ENCODE measurements at places on chromosomes 3 and 15.

DNA sequence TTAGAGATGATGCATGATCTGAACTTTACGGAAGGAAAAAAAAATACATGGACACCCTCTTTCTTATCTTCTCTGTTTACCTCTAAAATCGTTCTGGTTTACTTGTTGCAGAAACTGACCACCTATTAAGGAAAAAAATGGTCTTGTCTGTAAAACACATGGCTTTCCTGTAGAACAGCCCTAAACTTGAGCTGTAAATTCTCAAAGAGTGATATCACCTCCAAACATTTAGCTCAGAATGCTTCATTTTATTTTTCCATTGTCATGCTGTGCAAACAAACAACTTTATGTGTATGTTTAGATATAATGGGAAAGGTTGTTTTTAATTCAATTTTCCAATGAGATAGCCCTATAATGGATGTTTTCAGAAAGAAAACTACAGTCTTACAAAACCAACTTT lies 237.4 kb upstream of the NR2F2 start:
- no peak for DNase-seq

- no peak for DNase-seq
Observed at GRCh38 chr3:38497031-38497430, 891 bp downstream of the EXOG start.

- no peak for DNase-seq
Observed at GRCh38 chr3:134829721-134830120, 34.7 kb downstream of the EPHB1 start.

DNA sequence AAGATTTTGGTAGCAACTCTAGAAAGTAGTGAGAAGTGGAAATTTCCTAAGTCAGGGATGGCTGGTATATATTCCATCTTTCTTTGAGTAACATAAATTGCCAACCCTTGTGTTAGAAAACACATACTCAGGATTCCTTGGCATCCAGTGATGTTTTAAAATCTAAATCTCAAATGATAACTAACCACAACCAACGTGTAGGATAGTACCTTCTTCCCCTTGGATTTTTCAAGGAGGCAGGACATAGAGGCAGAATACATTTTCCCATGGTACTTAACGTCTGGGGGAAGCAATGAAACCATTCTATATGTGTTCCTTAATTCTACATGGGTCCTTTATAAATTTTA lies 93.4 kb downstream of the WDR76 start:
- no peak for DNase-seq

- peak; percentile 73 for DNase-seq
Observed at GRCh38 chr15:77543159-77543882, 89.4 kb downstream of the LINGO1 start.

DNA sequence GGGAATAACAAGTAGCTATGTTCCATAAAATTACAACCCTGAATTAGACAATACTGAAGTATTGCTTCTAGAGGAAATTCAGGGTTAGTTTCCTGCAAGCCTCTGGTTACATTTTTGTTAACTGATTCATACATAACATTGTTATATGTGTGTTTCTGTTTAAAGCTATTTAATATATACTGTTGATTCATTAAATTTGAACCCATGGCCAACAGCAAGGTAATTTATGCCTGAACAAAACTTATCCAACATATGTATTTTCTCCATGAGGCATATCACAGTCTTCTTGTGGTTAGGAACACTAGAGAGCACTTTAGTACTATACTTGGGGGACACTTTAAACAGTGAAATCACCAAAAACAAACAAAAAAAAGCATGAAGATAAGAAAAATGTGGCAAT lies 47.7 kb upstream of the PTX3 start:
- DNase-seq, result no peak

- DNase-seq, result no peak
Observed at GRCh38 chr3:107956991-107957900, 133.6 kb downstream of the CD47 start.

GRCh38 chr3:56737006-56737405 lies 53.9 kb upstream of the TASOR start:
- DNase-seq, result no peak

DNA sequence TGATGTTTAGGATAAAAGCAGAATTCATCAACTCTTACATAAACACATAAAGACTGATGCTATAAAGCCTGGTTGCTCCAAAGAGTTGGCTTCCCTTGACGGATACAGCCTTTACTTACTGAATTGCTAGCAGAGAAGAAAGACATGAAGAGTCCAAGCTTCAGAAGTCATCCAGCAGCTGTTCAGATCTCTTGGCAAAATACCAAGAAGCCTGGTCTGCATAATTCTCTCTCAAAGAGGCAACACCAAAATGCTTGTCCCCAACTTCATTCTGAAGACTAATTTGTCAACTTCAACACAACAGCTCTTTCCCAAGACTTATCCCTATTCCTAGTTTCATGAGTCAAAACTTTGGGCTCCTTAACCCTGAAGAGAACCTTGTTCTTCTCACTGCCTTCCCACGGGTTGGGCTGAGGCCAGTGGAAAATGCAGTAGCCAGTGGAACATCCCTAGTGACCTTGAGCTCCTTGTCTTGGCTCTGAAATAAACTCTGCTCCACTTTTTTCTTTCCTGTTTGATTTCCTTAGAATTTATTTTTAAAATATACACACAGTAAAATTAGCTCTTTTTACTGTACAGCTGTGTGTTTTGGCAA lies 119.2 kb upstream of the THBS1 start:
- no peak for DNase-seq

DNA sequence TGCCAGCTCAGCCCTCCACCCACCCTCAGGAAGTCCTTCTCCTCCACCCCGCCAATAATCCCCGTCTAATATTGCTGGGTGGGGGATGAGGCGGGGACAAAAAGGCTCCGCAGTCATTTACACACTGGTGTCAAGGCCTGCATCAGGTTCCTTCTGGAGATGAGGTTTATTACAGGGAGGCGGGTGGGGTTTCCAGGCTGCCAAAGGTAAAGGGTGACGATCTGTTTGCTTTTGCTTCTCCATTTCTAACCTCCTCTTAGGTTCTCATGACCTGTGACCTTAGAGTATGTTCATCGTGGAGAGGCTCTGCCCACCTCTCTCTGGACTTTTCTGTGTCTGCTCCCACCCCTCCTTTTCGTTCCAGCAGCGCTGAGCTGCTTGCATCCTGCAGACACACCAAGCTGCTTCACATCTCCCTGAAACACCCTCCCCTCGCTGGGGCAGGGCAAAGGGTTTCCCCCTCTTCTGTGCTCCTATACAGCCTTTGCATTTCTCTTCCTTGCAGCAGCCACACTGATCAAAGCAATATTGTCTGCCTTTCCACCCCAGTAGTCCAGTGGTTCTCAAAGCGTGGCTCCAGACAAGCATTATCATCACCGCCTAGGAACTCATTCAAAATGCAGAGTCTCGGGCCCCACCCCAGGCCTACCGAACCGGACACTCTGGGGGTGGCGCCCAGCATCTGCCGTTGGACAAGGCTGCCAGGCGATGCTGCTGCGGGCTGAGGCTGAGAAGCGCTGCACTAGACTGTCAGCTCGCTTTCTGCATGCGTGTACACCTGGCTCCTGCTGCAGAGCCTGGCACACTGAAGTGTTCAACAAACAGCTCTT lies 26.6 kb downstream of the CA12 start:
- no peak for DNase-seq

GRCh38 chr3:109532257-109533216 lies 195.2 kb upstream of the DPPA4 start:
- no peak for DNase-seq

- DNase-seq, result no peak
Observed at GRCh38 chr15:93831641-93832040, 399.7 kb upstream of the MCTP2 start.

- DNase-seq, result no peak
Observed at GRCh38 chr3:58163234-58163633, 47.5 kb downstream of the DNASE1L3 start.

GRCh38 chr3:150577855-150578254 lies 25.3 kb upstream of the SELENOT start:
- no peak for DNase-seq

DNA sequence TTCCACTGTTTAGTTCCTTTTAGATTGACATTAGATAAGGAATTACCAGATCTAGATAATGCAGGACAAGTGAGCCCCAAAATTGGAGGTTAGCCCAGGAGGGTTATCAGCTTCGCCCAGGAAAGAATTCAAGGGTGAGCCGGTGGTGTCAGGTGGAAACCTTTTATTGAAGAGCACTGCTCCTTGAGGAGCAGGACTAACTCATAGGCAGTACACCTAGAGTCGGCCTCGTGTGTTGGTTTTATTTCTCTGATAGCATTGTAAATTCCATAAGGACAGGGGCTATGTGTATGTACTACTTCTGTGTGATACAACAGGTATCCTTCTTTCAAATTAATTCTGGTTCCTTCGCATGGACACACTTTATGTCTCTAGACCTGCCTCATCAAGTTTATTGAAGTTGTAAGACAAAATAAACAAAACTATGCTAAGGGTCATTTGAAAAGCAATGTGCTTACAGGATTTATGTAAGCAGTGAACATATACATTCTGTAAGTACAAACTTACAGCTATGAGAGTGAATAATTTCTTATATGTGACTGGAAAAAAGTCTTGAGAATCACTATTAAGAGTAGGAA lies 57.2 kb downstream of the SNX4 start:
- no peak for DNase-seq

DNA sequence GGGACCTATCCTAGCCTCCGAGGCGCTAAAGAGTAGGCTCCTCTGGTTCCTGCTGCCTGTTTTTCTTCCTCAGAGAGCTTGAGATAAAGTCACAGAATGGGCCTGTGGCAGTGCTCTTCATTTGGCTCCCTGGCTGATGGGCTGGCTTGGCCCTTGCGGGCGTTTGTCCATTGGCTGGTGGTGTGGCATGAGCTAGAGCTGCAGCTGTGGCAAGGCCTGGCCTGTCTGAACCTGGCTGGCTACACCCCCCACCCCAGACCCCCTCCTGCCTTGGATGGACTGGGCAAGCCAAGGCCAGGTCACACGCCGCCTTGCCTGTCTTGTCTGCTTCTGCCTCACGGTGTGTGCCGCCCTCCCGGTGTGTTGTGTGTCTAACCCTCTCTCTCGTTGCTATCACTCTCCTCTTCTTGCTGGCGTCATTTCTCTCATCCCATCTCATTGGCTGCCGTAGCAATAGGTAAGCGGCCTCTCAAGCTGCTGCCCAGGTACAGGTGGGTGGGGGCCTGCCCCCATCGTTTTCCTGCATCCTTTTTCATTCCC lies 3.2 kb downstream of the AP2M1 start:
- no peak for DNase-seq

GRCh38 chr3:125638799-125639198 lies 43.5 kb upstream of the OSBPL11 start:
- DNase-seq, result no peak

DNA sequence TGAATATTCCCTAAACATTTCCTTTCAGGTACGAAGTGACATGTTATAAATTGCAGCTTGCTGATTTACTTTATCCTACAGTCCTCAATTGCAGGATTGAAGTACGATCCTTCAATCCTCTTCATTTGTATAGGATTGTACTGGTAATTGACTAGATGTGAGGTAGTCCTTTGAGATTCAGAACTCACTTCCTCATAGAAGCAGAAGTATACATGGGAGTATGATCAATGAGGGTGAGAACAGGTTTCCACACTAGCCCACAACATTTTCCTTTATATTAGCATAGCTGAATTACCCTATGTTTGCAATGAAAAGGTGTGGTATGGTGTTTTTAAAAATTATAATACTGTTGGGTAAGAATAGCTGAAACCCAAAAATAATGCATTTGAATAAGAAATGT lies 160.0 kb upstream of the UMPS start:
- DNase-seq, result no peak

- no peak for DNase-seq
Observed at GRCh38 chr3:127164615-127165014, 28.3 kb upstream of the PRR23E start.

GRCh38 chr3:177721864-177722785 lies 524.8 kb upstream of the TBL1XR1 start:
- DNase-seq, result no peak
